ENCODE measurements at places on chromosomes 6 and 20.
A peak's percentile ranks its signal among the peaks of the same experiment; 100 is the strongest.

GRCh38 chr20:8271727-8272126 lies 139.7 kb downstream of the PLCB1 start:
- no peak for DNase-seq

DNA sequence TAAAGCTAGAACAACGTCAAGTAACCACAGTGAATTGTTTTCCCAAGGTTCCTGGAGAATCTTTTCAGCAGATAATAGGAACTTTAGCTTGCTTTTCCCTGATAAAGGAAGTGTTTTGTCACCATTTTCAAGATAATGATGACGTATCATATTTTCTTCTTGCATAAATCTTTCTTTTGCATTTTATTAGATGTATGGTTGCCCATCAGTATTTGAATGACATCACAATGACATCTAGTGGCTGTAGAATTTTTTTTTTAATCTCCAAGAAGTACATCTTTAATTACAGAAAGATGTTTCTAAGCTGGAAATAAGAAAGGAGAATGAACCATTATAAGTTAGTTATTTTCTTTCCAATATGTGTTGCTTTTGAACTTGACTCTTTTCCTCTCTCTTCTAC lies 83.0 kb downstream of the CENPW start:
- no peak for DNase-seq

GRCh38 chr20:50580016-50580747 lies 70.0 kb downstream of the PTPN1 start:
- DNase-seq: peak; percentile 71

DNA sequence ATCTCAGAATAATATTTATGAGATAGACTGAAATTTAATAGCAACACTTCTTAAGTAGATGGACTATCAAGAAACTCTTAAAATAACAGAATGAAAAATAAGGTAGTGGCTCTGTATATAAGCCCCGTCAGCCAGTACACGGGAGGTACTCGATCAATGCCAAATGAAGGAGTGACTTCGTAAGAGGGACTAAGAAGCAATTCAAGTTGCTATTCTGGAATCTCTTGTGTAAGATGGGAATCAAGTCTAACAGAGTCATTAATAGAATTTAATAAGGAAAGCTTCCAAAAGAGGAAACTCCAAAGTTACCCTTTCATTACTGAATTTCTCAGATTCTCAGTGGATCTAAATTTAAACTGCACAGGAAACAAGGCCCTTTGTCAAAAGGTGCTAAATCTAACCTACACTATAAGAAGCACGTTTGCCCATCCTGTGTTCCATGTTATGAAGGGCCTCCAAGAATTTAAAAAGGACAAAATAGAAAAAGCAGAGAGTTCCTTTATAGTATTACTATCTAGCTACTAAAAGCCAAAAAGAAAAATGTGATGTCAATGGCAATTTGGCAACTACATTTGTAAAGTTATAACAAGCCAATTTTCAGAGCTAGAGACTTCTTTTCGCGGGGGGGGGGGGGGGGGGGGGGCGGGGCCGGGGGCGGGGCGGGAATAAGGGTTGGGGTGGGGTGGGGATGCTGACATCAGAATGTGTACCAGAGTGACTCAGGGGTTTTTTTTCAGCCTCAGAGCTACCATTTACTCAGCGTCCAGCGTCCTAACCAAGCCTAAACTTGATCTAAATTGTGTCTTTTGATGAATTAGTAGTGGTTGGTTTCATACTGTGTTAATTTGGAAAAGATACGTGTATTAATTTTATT lies 200.6 kb downstream of the GMPR start:
- DNase-seq: no peak

Measured in hepatocyte (in vitro differentiated cells).